ENCODE measurements at places on chromosomes 2 and 18. TPM values are rescaled to one million over a fixed set of nuclear protein-coding genes. Genes with fewer than 3 reads are reported as not detected.

DNA sequence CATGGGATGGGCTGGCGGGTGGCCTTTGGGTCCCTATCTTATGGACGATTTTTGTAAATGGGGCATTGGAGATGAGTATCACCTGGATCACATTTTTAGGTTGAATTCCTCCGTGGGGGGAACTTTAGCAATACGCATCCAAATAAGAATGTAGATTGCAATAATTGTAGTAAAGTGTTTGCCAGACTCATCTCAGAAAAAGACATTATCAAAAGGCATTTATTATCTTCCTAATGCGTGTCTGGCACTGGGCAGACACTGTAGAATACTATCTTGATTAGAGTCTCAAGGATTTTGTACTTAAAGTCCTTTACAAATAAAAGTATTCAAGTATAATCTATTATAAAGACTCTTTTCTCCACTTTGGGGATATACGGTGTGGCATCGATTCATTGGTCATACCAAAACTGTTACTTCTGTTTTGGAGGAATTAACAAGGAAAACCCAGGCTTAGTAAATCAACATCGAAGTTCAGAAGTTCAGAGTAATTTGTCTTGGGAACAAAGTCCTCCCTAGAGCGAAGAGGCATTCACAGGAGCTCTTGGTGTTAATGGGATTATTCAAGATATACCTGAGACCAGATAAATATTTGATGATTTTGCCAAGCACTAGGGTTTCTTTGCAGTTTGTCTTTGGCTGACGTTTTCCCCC, 578 bp upstream of the ACKR3 start:
- peak overlapping the region; percentile 89 for H3K27ac ChIP-seq
- H3K4me1 ChIP-seq: peaks cover 48% of the 10 kb centered on the region
- peaks cover 11% of the 10 kb centered on the region for H3K36me3 ChIP-seq

DNA sequence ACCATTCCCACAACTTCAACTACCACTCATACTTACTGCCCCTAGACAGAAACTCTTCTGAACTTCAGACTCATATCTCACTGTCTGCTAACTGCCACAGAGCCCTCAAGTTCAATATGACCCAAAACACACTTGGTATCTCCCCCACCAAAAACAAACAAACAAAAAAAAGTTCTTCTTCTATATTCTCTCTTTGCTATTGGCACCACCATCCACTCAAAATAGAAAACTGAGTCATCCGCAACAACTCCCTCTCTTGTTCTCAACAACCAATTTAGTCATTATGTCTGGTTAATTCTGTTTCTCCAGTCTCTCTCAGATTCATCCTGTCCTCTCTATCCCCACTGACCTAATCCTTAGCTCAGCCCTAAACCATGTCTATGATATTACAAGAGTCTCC, 7.2 kb upstream of the DCTN1 start:
- peaks cover 9% of the 10 kb centered on the region for H3K4me1 ChIP-seq
- H3K36me3 ChIP-seq: peaks cover 10% of the 10 kb centered on the region
- no peak overlapping the region for H3K27ac ChIP-seq
- no peak overlapping the region for H3K4me3 ChIP-seq

The PLEK gene
- 8.0 TPM for polyA plus RNA-seq

- H3K4me3 ChIP-seq: no peak overlapping the region
- no peaks in the 10 kb centered on the region for H3K36me3 ChIP-seq
- no peak for DNase-seq
- H3K4me1 ChIP-seq: peaks cover 28% of the 10 kb centered on the region
- H3K27me3 ChIP-seq: no peaks in the 10 kb centered on the region
Observed at GRCh38 chr2:190789074-190790004, 91.3 kb upstream of the GLS start.

- no peak overlapping the region for H3K4me3 ChIP-seq
- no peak overlapping the region for H3K27ac ChIP-seq
- no peaks in the 10 kb centered on the region for H3K36me3 ChIP-seq
- peaks cover 6% of the 10 kb centered on the region for H3K27me3 ChIP-seq
Observed at GRCh38 chr2:121960251-121960650, 204.8 kb downstream of the TSN start.

The SPIRE1 gene
- 6.7 TPM for polyA plus RNA-seq

GRCh38 chr18:58427321-58427720, 201.6 kb downstream of the ALPK2 start:
- no peaks in the 10 kb centered on the region for H3K36me3 ChIP-seq
- H3K27me3 ChIP-seq: no peaks in the 10 kb centered on the region
- DNase-seq: no peak
- no peaks in the 10 kb centered on the region for H3K4me1 ChIP-seq

The MC2R gene
- polyA plus RNA-seq: 0.06 TPM

GRCh38 chr2:101374821-101375561, 12.3 kb downstream of the CREG2 start:
- no peaks in the 10 kb centered on the region for H3K27me3 ChIP-seq
- H3K27ac ChIP-seq: no peak overlapping the region
- no peaks in the 10 kb centered on the region for H3K36me3 ChIP-seq

- H3K4me1 ChIP-seq: peaks cover 17% of the 10 kb centered on the region
- peak; percentile 96 for DNase-seq
- H3K27me3 ChIP-seq: no peaks in the 10 kb centered on the region
- no peaks in the 10 kb centered on the region for H3K36me3 ChIP-seq
- peak overlapping the region; percentile 32 for H3K27ac ChIP-seq
- H3K4me3 ChIP-seq: no peak overlapping the region
Observed at GRCh38 chr18:62486290-62486964, 36.4 kb upstream of the ZCCHC2 start.

The LTBP1 gene
- 22.9 TPM for polyA plus RNA-seq

GRCh38 chr2:70733646-70734180, 34.3 kb downstream of the ADD2 start:
- no peak overlapping the region for H3K27ac ChIP-seq
- H3K4me1 ChIP-seq: no peaks in the 10 kb centered on the region

The IMMT gene
- 78.9 TPM for polyA plus RNA-seq

DNA sequence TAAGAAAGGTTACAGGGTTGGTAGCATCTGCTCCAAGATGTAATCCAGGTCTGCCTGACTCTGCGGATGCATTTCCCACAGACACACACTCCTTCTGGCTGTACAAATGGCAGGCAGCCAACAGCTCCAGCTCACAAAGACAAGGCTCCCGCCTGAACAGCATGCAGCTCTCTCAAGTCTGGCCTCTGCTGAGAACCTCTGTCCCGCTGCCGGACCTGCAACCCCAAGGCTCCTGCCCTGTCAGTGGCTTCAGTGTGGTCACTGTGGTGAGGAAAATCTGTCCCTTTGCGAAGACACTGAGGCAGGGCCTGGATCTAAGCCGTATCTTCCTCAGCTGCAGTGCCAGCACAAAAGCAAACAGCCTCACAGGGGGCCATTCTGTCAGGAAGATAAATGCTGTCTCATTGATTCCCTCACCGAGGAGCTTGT, 469.3 kb upstream of the MEX3C start:
- H3K27me3 ChIP-seq: no peaks in the 10 kb centered on the region
- no peaks in the 10 kb centered on the region for H3K4me1 ChIP-seq
- peak; percentile 26 for DNase-seq
- H3K4me3 ChIP-seq: no peak overlapping the region

The CCDC150 gene
- 16.1 TPM for polyA plus RNA-seq
